ENCODE measurements at places on chromosomes 5 and 9.

DNA sequence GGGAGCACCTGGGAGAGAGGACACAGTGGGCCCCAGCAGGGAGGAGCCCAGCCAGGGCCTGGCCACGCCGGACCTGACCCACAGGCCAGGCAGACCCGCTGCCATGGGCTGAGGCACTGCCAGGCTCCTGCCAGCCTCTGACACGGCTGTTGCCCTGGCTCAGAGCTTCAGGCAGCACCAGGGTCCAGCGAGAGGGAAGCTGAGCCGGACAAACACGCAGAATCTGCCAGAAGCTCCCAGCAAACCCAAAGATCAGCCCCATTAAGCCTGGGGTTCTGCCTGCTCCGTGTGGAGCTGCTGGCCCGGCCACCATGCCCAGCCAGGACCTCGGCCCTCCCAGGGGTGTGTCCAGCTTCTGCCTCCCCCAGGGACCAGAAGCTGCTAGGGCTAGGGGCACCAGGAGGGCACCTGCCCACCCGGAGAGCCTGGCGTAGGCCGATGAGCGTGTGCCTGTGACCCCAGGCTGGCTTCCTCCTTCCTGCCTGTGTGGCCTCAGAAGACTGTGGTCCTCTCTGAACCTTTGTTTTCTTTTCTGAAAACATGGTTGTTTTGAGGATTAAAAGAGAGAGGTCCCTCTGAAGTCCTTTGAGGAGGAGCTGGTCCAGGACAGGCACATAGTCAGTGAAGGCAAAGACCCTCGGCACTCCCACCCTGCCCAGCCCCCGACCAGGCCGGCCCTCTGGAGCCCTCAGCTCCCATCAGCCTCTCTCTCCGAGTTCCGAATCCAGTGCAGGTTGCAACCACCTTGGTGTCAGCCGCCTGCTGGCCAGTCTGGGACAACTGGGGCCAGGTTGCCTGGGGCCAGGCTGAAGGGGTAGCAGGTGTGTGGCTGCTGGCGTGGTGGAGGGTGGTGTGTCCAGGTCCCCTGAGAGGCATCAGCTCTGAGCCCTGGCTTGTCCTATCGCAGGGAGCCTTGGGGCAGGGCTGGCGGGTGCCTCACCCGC lies 39.6 kb downstream of the KCNT1 start:
- DNase-seq = no peak

DNA sequence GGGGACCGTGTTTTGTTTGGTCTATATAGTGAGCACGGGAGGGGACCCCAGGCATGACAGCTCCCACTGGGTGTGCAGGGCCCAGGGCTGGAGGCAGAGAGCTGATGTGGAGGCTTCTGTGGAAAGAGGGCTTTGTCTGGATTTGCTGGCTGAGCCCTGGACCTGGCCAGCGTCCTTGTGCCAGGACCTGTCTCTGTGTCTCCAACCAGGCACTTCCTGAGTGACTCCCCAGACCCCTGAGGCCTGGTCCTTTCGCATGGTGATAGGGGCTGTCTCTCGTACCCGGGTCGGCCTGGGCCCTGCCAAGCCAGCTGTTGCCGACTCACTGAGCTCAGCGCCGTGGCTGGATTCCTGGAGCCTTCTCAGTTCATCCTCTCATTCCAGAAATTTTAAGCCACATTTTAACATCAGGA lies 77.6 kb downstream of the ADAMTS2 start:
- no peak for DNase-seq

GRCh38 chr5:142530904-142531303 lies 155.0 kb downstream of the FGF1 start:
- no peak for DNase-seq

DNA sequence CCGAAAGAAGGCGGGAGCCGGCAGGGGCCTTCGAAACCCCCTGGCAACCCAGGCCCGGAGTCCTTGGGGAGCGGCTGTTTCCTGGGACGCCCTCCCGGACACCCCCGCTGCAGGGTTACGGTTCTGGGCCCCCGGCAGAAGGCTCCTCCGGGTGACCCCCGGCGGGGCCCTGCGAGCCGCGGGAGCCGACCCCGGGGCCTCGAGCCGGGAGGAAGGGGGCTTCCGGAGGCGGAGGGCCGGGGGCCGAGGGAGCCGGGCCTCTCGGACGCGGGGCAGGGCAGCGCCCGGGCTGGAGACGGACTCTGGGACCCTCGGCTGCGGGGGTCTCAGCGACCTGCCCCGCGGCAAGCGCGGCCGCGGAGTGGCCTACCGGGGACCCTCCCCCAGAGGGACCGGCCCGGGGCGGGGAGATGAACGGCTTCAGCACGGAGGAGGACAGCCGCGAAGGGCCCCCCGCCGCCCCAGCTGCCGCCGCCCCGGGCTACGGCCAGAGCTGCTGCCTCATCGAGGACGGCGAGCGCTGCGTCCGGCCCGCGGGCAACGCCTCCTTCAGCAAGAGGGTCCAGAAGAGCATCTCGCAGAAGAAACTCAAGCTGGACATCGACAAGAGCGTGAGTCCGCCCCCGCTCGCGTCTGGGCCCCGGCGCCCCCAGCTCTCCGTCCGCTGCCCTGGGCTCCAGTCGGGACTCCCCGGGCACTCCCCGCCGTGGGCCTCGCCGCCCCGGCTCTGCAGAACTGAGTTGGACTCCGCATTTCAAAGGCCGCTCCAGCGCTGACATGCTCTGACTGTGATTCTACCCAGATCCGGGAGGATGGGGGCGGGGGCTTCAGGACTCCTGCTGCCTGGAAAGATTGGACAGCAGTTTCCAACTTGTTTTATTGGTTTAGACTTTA lies 645 bp downstream of the SAP30L start:
- peak; percentile 27 for DNase-seq

- no peak for DNase-seq
Observed at GRCh38 chr9:14706530-14707140, 13.4 kb upstream of the ZDHHC21 start.

DNA sequence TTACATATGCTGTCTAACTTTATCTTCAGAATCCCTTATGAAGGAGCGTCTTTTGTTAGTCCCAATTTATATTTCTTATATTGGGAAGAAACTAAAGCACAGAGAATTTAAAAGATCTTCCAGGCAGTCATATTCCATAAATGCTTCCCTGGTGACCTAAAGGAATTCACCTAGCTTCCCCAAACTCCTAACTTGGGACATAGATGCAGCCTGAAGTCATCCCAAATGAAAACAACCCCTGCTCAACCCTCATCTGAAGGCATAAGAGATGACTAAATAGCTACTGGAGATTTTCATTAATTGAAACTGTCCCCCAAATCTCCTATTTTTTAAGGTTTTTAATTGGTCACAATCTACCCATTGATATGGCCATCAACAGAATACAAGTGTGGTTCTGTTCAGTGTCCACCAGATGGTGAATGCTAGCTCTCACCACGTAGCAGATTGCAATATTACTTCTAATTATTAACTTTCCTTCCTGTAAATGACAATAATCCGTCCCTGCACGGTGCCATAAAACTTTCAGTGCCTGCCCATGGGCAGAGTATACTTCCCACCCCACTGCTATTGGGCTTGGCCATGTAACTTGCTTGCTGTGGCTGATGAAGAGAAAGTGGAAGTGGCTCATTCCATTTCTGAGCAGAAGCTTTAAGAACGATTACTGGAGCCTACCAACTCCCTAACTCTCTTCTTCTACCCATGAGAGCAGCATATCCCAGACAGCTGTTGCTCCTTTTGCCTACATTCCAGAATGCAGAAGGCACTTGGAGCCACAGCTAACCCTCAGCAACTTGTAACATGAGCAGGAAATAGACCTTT lies 18.7 kb downstream of the PRUNE2 start:
- DNase-seq = no peak

DNA sequence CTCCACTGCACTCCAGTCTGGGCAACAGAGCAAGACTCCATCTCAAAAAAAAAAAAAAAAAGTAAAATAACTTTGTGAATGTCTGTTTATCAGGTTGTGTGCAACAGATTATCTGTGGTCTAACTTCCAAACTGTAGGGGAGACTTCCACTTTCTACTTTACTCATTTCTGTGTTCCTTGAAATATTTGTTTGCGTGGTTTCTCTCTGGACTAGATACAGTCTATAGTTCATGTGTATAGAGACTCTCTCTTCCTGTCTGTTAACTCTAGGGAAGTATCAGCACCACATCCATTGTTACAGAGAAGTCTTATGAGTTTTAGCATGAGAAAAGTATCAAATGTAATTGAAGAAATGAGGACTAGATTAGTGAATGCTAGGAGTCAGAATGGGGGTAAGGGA lies 168.3 kb downstream of the LPAR1 start:
- DNase-seq = no peak

GRCh38 chr9:21429191-21429590 lies 11.0 kb upstream of the IFNA1 start:
- no peak for DNase-seq

- no peak for DNase-seq
Observed at GRCh38 chr9:82790875-82791274, 272.1 kb downstream of the RASEF start.

- DNase-seq = no peak
Observed at GRCh38 chr5:129096382-129096991, 1.9 kb downstream of the ISOC1 start.

DNA sequence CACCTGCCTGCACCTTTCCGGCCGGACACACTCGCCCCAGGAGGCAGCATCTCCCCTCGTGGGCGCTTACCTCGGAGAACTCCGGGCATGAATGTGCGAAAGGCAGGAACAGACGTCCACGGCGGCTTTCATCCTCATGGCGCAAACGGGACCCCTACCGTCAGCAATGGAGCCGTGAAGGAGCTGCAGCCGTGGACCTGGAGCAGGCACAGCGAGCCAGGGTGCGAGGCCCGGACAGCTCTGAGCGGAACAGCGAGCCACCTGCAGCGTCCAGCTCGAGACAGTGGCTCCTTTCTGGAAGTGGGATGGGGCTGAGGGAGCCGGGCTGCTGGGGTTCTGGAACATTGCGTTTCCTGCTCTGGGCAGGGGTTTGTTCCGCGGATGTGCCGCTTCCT lies 7.8 kb upstream of the SLC6A19 start:
- no peak for DNase-seq

DNA sequence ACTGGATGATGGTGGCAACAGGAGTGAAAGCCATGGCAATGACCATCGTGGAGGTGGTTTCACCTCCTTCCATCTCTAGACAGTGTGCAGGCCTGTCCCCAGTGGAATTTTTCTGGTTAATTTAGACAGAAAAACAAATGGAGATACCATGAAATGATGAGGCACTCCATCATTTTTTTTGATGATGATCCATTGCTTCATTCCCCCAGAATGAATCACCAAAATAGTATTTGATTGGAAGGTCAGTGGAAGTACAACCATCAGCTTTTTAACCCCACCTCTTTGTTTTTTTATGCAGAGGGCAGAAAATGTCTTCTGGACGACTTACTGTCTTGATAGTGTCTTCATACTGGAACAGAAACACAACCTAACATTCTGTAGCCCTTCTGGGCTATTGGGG lies 42.6 kb upstream of the ADRA1B start:
- DNase-seq = no peak

GRCh38 chr9:111794835-111795556 lies at the start of gene SHOC1:
SHOC1 (minus strand) TSS chr9:111794937; CDS start chr9:111791418, 3,519 bp downstream.
- no peak for DNase-seq

GRCh38 chr9:94157050-94157801 lies 73.0 kb downstream of the PTPDC1 start:
- peak; percentile 79 for DNase-seq

DNA sequence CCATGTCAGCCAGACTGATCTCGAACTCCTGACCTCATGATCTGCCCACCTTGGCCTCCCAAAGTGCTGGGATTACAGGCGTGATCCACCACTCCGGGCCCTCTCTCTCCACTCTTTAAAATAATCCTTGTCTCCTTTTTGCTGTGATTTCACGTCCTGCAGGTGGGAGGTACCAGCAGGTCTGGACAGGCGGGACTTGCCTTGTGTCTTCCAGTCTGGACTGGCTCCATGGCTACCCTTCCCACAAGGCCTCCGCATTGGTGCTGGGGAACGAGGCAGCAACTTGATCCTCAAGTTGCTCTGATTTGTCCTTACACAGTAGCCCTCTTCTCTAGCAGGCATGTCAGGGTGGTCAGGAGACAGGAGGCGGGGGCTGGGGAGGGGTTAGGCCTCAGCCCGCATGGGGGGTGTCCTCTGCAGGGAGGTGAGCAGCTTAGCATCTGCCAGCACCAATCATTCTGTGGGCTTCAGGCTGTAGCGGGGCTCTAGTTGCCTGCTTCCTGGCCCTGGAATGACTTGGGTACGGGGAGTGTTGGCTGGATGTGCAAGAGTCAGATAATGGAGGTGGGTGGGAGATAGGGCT lies 54.3 kb downstream of the TENT4A start:
- no peak for DNase-seq

DNA sequence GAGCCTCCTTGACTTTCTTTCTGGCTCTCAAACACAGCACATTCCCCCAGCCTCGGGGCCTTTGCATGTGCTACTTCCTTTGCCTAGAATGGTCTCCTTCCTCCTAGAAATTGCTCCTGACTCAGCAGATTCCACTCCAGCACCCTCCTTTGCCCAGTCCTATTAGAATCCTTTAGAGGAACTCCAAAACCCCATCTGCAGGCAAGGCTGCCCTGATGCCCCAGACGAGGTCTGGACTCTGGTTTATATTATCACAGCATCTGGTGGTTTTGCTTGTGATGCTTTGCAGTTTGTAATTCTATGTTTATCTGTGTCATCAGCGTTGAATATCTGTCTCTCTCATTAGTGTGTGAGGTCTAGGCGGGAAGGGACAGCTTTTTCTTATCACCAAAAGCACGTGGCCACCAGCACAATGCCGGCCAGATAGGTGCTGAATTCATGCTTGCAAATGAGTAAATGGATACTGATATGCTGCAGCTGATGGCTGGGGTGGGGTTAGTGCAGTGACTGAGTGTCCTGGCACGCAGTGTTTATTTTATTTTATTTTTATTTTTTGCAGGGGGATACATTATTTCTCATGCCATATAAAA lies 30.0 kb upstream of the ANKH start:
- DNase-seq = no peak

GRCh38 chr5:38497946-38498345 lies 58.5 kb downstream of the LIFR start:
- peak; percentile 14 for DNase-seq

- no peak for DNase-seq
Observed at GRCh38 chr5:53601570-53601969, 41.1 kb downstream of the NDUFS4 start.

- DNase-seq = no peak
Observed at GRCh38 chr5:133059621-133060020, 7.8 kb downstream of the HSPA4 start.

DNA sequence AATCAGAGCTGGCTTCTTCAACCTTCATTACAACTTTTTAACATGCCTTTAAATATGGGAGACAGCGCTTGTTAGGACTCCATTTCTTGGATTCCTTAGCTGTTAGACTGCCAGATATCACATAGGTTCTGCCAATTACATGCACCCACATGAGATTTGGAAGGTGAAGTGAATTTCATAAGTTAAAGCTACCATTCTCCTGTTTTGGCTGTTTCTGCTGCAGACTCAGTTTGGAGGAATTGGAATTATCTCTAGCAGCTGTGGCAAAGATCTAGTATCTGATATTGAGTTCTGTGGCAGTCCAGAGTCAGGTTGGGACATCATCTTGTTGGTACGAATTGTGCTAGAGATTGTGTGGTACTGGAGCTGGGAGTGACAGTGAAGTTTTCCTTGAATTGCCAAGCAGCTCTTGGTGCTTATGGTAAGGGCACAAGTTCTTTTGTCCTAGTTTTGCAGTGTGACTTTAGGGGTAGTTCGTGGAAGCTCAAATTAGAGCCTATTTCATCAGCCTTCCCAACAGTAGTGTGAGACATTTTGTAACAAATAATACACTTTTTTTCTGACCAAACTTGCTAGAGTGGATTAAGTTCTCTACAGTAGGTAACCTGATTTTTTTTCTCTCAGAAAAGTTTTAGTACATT lies 9.1 kb upstream of the PJA2 start:
- DNase-seq = no peak
